ENCODE measurements at places on chromosomes 16 and 17.
A peak's percentile ranks its signal among the peaks of the same experiment; 100 is the strongest.

DNA sequence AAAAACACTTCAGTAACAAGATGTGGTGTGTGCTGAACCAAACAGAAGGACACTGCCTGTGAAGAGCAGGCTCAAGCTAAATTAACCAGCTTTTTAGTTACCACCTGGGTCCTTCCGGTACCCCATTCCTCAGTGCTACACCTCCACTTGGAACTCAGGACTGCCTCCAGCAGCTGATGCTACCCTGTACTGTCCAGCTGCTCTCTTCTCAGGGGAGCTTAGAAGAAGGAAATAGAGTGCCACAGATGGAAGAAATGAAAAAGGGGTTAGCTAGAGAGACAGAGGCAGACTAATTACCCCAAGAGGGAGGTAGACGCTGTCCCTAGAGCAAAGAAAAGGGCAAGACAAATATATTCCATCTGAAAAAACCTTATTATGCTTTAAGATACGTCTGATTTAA lies 5.7 kb downstream of the MED13 start:
- no peak for DNase-seq

DNA sequence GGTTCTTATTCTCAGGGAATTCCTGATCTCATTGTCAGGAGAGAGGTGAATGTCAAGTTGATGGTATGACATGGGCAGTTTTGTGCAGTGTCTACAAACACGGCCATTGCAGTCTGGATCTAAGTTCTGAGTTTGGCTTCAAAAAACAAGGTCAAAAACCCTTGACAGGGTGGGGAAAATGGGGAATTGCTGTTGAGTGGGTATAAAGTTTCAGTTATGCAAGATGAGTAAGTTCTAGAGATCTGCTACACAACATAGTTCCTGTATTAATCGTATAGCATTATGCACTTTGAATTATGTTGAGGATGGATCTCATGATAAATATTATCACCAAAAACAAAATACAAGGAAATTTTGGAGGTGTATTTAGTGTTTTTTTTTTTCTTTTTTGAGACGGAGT lies 36.6 kb upstream of the CARMIL2 start:
- no peak for DNase-seq

DNA sequence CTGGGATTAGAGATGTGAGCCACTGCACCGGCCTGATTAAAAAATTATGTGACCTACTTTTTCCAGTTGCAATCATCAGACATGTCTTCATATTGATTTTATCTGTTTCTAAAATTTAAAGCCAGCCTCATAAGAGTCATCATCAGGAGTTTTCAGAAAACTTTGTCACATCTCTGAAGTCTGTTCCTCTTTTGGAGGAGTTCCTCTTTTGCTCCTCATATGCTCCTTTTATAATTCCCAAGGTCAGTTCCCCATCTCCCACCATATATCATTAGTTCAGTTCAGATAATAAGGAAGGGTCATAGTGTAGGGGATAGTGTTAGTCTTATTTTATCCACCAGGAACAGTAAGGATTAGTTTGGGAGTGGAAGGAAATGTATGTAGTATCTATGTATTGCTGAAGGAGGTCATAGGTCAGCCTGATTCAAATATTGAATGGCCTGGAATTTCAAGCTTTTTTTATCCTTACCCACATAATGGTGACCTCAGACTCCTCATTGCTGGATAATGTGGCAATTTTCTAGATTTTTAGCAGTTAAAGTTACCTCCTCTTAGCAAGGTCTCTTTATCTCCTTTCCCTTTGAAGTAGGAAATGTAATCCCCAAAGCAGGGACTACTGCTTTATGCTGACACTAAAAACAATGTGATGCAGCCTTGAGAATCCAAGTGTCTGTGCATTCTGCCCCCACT lies 13.8 kb upstream of the DUSP14 start:
- DNase-seq, result no peak

DNA sequence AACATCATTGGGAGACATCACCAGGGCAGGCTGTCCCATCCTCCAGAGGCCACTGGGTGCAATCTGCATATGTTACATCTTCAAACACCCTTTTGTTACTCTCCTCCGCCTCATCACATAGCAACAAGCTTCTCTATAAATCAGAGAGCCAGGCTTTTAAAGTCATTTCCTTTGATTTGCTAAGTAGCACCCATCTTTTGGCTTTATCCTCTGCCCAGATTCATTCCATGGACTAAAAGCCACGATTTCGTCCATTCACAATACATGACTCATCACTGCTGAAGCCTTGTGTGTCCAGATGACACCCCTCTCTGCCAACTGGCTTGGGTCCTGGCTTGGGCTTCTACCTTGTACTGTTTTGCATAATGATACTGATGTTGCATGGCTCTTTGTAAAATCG lies 2.0 kb upstream of the KRT38 start:
- no peak for DNase-seq

- no peak for DNase-seq
These were observed 536.8 kb downstream of the NPIPA7 start for GRCh38 chr16:16915771-16916170.

- no peak for DNase-seq
These were observed 158.3 kb upstream of the IRX5 start for GRCh38 chr16:54772400-54772799.

- DNase-seq, result no peak
These were observed 38.3 kb upstream of the AKAP1 start for GRCh38 chr17:57046749-57047148.

GRCh38 chr16:68767581-68767980 lies 30.5 kb downstream of the CDH1 start:
- no peak for DNase-seq

- DNase-seq, result no peak
These were observed 3.8 kb downstream of the NLRC5 start for GRCh38 chr16:56993204-56993603.

DNA sequence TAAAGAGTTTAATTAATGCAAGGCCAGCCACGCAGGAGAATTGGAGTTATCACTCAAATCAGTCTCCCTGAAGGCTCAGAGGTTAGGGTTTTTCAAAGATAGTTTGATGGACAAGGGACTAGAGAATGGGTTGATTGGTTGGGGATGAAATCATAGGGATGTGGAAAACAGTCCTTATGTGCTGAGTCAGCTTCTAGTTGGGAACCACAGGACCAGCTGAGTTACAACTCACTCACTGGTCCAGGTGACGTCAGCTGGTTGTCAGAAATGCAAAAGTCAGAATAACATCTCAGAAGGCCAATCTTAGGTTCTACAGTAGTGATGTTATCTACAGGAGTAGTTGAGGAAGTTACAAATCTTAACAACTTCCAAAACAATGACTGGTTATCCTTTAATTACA lies 47.6 kb downstream of the CPD start:
- DNase-seq, result no peak

GRCh38 chr16:85046931-85047866 lies 19.6 kb downstream of the KIAA0513 start:
- no peak for DNase-seq

GRCh38 chr16:31067342-31067741 lies 6.7 kb downstream of the ZNF668 start:
- no peak for DNase-seq

DNA sequence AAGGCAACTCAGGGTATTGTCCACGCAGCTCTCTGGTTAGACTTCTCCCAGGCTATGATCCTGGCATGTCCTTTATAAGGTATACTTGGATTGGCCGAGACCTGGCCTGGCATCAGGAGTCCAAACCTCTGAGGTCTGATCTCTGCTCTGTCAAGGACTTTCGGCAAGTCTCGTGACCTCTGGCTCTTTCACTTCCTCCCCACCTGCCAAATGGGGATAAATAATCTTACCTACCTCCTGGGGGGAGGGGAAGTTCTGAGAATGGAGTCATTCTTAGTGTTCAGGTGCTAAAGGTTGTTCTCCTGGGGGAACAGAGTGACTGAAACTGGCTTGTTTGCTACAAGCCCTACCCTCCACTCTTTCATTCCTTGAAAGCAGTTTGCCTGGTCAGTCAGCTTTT lies 7.6 kb downstream of the ATXN1L start:
- DNase-seq, result no peak

DNA sequence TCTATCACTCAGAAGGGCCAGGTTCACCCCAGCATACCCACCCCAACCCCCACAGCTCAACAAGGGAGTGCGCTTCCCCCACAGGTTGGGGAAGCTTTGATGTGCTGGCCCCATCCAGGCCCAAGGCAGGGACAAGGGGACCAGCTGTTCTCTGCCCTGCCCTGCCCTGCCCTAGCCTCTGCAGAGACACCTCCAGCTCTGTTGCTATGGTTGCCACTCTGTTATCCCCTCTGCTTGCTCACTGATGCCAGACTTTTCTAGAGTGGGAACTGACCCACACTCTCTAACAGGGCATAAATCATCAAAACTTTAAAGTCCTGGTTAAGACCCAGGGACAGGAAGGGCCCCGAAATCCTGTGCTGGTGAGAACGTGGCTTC lies 50.4 kb upstream of the ENPP7 start:
- no peak for DNase-seq

- no peak for DNase-seq
These were observed 38.0 kb downstream of the ABCA6 start for GRCh38 chr17:69103557-69104233.

GRCh38 chr17:39599665-39600231 lies 8.0 kb downstream of the NEUROD2 start:
- DNase-seq, result no peak

GRCh38 chr17:81992306-81993102 lies 15.1 kb downstream of the ASPSCR1 start:
- DNase-seq, result no peak

- peak; percentile 67 for DNase-seq
These were observed 92.5 kb downstream of the SDK2 start for GRCh38 chr17:73551759-73552158.

DNA sequence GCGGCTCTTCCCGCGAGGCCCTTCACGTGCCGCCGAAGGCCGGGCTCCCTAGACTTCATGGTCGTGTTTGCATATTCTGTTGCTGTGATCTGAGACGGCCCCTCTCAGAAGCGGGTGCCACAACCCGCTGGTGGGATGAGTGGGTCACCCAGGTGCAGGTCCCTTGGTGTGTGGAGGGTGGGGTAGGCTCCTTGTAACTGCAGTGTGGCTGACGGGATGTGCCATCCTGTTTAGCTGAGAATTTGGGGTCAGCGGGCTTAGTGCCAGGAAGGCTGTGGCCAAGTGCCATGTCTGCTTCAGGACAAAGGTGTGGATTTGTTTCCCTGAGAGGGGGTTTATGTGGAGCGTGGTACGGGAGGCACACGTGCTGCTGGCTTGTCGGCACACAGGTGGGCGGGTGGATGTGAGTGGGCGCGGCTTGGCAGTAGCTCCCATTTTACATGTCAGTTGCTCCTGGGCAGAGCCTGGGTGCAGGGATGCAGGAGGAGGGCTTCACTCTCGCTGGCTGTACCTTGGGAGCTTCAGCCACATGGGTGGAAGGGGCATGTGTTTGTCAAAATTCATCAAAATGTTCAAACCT lies 9.2 kb upstream of the WFIKKN1 start:
- DNase-seq, result peak; percentile 66

GRCh38 chr17:59876107-59876506 lies 16.6 kb downstream of the TUBD1 start:
- no peak for DNase-seq

DNA sequence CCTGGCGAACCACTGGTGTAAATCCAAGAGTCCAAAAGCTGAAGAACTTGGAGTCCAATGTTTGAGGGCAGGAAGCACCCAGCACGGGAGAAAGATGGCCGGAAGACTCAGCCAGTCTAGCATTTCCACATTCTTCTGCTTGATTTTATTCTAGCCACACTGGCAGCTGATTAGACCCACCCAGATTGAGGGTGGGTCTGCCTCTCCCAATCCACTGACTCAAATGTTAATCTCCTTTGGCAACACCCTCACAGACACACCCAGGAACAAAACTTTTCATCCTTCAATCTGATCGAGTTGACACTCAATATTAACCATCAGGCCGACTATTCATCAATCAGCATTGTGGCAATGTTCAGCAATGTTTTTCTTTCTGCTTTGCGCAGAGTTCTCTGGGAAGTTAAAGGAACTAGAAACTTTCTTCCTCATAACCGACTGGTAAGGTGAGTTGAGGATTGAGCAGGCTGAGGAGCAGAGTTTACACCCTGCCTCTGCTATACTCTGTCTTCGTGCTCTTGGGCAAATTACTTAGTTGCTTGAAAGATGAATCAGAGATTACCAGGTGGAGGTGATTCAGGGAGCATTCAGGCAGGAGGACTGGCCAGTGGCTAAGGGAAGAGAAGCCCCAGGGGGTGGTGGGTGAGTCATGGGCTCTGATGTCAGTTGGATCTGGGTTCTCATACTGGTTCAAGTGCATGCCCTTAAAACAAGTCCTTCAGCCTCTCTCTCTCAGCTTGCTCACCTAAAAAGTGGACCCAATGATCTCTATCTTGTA lies 28.2 kb upstream of the BRD7 start:
- DNase-seq, result no peak

GRCh38 chr17:9371019-9371418 lies 204.6 kb downstream of the STX8 start:
- DNase-seq, result peak; percentile 90

GRCh38 chr17:74888469-74888868 lies 5.0 kb downstream of the FADS6 start:
- DNase-seq, result no peak

- DNase-seq, result peak; percentile 15
These were observed 3.3 kb upstream of the LMF1 start for GRCh38 chr16:974001-974601.

DNA sequence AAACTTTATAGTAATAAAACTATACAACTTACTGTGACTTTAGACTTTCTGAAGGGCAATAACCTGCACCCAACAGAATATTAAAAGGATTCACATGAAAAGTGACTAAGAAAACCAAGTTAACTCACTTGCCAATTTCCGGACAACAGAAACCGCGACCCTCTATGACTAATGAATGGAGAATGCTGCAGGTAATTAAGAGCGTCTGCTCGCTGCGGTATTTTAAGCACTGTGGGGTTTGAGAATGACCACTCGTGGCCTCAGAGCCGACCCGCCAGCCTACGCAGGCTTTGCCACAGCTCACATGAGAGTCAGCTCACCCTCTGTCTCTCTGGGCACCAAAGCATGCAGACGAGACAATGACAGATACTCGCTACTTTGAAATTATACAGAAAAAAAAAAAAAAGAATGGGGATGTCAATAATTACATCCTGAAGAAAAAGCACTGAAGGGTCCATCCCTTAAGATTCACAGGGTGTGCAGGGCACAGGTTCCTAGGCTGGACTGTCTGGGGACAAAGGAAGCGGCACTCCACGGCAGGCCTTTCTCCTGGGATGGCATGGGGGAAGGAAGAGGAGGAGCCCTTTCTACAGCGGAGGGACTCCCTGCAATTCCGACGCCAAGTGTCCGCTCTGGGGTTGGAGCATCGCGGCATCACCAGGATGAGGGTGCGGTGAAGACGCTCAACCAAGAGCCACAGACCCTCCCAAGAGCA lies 35.0 kb downstream of the ZCCHC14 start:
- DNase-seq, result no peak

DNA sequence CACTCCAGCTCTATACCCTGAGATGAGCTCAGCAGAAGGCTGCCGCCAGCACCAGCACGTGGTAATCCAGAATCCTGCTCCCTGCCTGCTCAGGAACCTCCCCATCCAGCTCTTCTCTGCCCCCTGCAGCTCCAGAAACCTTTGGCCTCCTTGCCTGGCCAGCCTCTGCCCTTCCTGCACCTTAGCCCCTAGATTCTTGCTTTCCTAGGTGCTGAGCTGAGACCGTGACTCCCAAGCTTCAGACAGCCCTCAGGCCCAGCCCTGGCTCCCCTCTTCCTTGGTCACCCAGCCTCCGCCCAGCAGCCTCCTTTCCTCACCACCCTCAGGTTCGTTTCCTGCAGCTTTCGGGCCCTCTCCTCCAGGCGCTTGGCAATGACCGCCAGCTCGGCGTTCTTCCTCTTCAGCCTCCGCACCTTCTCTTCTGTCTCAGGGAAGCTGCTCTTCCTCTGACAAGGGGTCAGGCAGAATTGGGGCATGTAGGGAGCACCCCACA lies 2.6 kb downstream of the TSPOAP1 start:
- no peak for DNase-seq
